Naive thymus-derived CD4-positive, alpha-beta T cell (primary cell): ENCODE measurements at places on chromosomes 2 and 18.

DNA sequence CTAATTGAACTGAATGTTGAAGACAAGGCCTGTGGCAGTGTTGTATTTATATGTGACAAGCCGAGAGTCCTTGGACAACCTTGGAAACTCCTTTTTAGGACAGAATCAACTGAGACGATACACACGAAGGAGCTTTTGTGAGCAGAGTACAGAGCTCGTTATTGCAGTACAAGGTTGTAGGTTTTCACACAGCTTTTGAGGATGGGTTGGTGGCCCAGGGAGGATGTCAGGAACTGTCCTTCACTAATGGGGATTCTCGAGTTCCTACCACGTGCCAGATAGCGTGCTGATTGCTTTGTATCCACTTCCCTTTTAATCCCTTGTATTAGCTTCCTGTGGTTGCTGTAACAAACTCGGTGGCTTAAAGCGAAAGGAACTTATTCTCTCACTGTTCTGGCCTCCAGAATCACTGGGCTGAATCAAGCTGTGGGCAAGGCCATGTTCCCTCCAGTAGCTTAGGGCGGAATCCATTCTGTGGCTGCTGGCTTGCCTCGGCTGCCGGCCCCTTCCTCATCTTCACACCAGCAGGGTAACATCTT lies 20.2 kb downstream of the INPP4A start:
- peak; percentile 53 for DNase-seq

- no peak for DNase-seq
These were observed 25.3 kb downstream of the MBP start for GRCh38 chr18:77107292-77107691.

GRCh38 chr2:230246206-230246605 lies 20.7 kb downstream of the SP140 start:
- no peak for DNase-seq

DNA sequence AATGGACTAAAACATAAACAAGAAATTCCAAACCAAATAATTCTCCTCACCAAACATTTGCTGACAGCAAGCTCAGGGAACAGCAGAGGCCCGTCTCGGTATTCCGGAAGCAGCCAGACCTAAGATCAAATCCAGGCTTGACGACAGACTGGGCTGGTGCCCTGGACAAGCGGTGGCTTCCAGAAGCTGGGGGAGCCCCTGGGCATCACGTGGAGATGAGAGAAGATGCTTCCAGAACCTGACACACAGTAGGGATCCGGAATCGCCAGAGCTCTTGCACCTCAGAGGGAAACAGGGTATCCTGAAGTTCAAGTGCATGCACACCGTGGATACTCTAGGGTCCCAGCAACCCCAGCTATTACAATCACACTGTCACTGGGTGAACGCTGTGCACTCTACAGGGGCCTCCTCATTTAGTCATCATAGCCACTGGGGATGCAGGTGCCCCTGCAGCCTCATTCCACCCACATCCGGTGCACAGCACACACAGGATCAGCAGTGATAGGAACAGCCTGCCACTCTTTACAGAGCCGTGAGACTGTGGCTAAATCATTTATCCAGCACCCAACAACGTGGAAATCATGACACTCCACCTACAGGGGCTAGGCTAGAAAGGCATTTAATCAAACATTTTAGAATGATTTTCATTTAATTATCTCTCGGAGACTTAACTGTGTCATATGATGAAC lies 102.6 kb downstream of the HDAC4 start:
- DNase-seq = peak; percentile 87

- no peak for DNase-seq
These were observed 8.4 kb downstream of the GPC1 start for GRCh38 chr2:240443891-240444301.

DNA sequence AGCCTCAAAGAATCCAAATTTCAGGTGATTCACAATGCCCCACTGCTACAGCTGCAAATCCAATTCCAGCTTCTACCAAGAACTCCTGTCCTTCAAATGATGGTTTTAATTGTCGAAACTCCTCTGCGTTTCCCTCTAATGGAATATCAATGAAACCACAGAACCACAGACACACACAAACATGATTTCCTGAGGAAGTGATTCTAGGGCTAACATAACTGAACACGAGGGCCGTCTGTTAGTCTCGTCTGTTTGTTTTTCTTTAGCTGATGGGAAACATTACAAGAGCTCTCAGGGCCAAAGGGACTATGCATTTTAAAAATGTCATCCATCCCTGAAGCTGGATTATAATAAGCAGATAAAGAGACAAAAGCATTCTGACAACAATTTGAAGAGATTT lies 59.4 kb downstream of the RNF152 start:
- peak; percentile 3 for DNase-seq

- DNase-seq = no peak
These were observed 343.3 kb downstream of the CYP26B1 start for GRCh38 chr2:71804281-71804751.

DNA sequence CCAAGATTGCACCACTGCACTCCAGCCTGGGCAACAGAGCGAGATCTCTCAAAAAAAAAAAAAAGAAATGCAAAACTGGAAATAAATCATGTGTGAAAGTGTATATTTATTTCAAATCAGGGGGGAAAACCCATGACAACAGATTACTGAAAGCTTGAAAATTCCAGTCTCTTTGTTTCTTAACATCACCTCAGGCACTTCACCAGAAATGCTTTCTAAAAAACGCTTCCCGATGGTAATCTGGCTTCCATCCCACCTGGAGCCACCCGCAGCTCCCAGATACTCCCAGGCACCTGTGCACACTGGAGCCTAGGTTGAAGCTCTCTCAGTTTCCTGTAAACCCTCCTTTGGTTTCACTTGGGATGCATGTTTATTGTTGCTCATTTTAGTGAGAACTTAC lies 7.2 kb upstream of the ITGB6 start:
- no peak for DNase-seq

DNA sequence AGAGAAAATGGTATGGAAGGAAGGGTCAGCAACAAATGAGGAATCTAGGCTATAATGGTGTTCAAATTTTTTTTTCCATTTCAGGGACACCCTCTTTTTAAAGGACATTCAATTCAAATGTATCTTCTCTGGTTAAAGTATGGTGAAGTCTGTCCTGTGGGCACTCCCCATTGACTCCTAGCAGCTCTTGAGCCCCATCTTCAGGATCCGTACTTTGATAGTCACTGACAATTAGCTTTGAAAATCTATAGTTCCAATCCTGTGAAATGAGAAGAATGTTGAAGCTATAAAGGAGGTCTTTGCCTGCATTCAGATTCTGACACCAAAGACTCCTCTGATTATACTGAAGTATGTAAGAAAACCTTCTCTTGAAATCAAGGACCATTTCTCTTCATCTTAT lies 43.3 kb downstream of the KCNH7 start:
- DNase-seq = no peak

DNA sequence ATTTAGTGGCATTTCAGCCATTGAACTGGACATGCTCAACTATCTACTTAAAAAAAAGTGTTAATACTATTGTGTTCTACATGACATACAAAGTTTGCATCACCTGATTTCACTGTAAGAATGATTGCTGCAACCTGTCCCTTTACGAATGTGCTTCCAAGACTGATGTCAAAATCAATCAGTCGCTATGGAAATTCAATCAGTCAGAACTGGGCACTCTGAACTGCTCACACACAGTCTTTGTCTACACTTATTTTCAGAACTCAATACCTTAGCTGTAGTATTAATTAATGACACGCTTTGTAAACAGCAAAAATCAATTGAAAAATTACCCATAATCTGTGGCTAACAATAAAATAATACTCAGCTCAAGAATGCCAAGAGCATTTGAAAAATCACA lies 70.3 kb upstream of the KLHL29 start:
- DNase-seq = no peak

- DNase-seq = no peak
These were observed 399.1 kb upstream of the SPRED2 start for GRCh38 chr2:65831509-65831908.

DNA sequence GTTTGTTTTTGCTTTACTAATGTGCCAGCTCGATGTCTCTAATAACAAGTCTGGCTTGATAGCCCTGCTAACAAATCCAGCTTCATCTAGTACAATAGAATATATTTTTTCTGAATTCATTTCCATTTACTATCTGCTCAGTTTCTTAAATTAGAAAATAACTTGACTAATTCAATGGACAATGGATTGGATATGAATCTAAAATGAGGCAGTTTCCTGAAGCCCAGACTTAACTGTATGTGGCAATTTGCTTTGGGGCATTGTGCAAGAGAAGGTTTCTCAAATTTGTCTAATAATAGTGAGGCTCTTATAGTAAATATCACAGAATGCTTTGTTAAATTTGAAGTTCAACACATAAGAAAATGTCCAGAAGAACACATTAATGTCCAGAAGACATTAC lies 25.8 kb downstream of the CALCRL start:
- DNase-seq = no peak

GRCh38 chr2:174841936-174842335 lies 77.7 kb upstream of the CHRNA1 start:
- no peak for DNase-seq

- DNase-seq = no peak
These were observed 54.8 kb upstream of the YWHAQ start for GRCh38 chr2:9685637-9686036.

DNA sequence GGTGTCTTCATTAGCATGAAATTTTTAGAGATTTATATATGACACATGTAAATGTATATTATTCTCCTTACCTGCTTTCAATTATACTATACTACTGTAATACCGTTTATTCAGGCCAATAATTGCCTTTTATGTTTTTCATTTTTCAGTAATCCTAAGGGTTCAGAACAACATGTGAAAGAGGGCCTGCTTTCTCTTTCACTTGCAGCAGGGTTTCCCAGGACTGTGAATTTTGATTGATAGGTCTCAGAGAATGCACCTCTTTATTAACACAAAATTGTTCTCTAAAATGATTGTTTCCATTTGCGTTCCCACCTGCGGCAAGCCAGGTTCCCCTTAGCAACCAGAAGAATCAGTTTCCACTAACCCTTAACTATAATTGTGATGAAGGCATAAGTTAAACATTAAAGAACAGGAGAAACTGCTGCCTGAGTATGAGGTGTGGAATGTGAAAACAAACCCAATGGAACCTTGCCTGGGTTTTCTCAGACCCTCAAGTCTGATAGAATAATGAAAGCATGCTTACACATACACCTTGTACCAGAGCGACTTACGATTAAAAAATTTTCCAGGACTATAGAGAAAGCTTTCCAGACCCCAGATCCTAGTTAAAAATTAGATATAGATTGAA lies 1591.2 kb upstream of the LRRTM1 start:
- DNase-seq = no peak

- no peak for DNase-seq
These were observed 9.2 kb downstream of the INHA start for GRCh38 chr2:219581346-219581745.

DNA sequence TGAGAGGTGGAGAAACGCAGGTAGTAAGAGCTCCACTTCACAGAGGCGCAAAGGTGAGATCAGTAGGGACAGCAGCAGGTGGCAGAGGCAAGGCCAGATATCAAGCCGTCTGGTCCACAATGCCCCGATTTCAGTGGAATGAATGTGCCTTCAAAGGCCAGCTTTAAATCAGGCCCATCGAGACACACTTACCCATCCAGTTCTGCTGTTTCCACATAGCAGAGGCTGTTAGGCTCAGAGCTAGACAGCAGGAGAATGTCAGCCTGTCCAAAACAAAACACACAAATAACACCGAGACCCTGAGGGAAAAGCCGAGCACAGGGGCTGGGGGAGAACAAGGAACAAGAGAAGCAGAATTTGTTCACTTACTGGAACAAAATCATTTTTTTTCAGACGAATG lies 75.8 kb upstream of the NARS1 start:
- DNase-seq = no peak

DNA sequence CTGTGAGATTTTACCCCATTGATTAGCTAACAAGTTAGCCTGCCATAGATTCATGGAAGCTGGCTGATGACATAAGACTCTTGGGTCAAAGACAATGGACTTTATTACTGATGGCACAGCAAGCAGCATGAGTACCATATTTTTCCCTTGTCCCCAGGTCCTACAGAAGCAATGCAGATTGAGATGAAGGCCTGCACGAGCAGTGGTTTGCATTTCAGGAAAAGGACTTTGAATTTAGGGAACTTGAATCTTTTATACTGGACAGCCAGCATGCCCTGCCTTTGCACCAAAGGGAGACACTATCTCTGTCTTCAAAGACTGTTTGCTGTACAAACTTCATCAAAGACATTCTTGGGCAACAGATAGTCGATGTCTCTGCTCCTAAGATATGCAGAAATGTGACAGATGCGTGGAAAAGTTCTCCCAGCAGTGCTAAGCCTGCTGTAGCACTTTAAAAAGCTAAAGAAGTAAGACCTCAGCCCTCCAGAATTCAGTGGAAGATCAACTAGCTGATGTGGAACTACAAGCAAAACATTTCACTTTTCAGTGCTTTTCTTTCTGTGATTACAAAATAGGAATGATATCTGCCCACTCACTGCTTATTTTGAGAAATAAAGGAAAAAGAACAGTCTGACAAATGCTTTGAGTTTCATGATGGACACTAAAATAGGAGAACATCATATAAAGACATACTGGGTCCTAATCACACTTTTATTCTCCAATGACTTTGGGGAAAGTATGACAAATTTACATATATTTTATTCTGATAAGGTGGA lies 44.4 kb upstream of the TANK start:
- DNase-seq = no peak
